Stimulated activated CD8-positive, alpha-beta memory T cell treated with anti-CD3 and anti-CD28 coated beads, Interleukin-7, amount 100 ng/mL, for 24 hours (primary cell): ENCODE measurements at places on chromosomes 5 and 9.

DNA sequence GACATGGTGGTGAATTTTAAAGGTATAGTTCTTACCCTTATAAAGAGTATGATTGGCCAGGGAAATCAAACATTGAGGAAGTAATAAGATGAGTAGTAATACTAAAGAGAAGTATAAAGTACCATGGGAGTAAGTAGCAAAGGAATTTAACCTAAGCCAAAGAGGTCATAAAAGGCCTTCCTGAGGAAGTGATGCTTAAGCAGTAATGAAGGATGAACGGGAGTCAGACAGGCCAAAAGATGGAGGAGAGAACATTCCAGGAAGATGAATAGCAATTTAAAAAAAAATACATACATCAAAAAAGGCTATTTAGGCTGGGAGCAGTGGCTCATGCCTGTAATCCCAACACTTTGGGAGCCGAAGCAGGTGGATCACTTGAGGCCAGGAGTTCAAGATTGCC, 29.0 kb downstream of the KLHL3 start:
- no peak for DNase-seq

DNA sequence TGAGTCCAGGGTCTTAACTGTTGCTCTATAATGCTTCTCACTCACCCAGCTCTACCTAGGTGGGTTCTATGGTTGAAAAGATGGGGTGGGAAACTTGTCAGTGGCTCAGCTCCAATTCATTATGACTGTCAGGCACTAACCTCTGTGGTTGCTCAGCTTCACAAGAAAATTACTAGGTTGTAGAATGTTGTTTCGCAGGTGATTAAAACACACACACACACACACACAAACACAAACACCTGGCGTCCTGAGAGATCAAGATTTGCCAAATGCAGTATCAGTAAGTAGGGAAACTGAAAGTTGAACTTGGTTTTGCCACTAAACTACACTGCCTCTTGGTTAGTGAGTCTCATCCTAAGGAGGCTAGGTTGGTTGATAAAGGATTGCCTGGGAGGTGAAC, 2.8 kb downstream of the MCCC2 start:
- DNase-seq, result no peak

- DNase-seq, result no peak
These were observed 45.1 kb downstream of the OSTF1 start for GRCh38 chr9:75133396-75133795.

DNA sequence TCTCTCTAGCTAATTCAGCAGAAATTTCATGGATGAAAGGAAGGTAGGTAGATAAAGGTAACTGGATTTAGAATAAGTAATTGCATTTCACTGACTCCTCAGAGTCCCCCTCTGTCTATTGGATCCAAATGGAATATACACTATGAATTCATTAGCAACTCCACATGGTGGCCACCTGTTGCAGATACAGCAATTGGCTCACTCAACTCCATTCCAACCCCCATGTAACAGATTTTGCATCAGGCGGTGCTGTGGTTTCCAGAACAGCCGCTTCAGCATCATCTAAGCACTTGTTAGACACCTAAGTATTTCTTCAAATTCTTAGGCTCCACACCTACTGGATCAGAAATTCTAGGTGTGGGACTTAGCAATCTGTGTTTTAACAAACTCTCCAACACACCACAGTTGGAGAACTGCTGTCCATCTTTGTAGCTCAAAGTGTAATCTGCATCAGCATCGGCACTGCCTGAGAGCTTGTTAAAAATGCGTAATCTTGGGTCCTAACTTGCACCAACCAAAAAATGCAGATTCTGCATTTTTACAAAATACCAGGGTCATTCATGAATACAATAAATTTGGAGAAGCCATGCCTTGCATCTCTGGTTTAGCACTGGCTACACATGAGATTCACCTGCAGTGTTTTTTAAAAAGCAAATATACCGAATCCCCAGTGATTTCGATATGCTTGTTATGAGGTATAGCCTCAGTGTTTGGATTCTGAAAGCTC, 413.8 kb upstream of the CD180 start:
- no peak for DNase-seq

GRCh38 chr9:18632632-18633403, 158.9 kb downstream of the ADAMTSL1 start:
- no peak for DNase-seq
